ENCODE measurements at places on chromosomes 2 and 18.
A peak's percentile ranks its signal among the peaks of the same experiment; 100 is the strongest.

- no peak for DNase-seq
These were observed 156.3 kb downstream of the ZNF516 start for GRCh38 chr18:76338619-76339245.

DNA sequence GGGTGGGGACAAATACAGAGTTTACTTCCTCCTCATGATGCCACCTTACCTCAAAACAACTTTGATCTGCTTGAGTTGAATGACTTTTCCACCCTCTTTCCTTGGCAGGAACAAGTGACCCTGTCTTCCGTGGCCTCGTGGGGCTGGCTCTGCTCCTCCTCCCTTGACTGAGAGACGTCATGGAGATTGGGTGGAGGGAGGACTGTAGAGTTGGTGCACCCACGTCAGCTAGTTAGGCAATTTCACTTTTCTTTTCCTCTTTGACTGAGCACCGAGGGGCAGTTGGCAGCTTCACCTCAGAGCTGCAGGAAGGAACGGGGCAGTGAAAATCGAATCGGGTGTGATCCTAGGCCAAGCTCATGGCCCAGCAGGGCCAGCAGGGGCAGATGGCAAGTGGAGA, at the start of gene SP140:
SP140 (plus strand) TSS at position 251 of the 400 bp plus-strand sequence; CDS start at position 360, 109 bp downstream.
- no peak for DNase-seq

DNA sequence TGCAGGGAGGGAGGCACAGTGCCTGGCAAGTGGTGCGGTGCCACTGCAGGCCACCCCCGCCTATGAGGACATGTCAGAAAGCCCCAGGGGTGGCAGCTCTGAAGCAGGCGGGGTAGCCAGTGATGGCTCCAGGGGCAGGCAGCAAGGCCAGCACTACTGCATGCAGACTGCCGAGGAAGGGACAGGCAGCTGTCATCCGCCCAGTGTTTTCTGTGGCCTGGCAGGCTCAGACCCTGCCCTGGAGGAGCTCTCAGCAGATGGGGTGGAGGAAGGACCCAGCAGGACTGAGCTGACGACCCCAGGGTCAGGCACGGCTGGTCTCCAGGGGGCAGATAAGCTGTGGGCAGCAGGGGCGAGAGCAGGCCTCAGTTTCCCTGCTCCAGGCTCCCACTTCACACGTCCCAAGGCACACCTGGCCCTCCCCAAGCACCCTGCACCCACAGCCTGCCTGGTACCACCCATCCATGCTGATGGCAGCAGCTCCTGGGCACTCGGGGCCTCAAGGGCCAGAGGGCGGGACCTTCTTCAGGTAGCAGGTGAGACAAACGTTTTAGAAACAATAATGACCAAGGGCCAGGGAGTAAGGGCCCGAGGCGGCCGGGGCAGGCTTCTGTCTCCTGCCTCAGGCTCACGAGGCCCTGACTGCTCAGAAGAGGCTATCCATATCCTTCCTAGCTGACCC, 48.5 kb downstream of the HS6ST1 start:
- no peak for DNase-seq

GRCh38 chr2:104289651-104290565, 564.0 kb upstream of the POU3F3 start:
- no peak for DNase-seq

DNA sequence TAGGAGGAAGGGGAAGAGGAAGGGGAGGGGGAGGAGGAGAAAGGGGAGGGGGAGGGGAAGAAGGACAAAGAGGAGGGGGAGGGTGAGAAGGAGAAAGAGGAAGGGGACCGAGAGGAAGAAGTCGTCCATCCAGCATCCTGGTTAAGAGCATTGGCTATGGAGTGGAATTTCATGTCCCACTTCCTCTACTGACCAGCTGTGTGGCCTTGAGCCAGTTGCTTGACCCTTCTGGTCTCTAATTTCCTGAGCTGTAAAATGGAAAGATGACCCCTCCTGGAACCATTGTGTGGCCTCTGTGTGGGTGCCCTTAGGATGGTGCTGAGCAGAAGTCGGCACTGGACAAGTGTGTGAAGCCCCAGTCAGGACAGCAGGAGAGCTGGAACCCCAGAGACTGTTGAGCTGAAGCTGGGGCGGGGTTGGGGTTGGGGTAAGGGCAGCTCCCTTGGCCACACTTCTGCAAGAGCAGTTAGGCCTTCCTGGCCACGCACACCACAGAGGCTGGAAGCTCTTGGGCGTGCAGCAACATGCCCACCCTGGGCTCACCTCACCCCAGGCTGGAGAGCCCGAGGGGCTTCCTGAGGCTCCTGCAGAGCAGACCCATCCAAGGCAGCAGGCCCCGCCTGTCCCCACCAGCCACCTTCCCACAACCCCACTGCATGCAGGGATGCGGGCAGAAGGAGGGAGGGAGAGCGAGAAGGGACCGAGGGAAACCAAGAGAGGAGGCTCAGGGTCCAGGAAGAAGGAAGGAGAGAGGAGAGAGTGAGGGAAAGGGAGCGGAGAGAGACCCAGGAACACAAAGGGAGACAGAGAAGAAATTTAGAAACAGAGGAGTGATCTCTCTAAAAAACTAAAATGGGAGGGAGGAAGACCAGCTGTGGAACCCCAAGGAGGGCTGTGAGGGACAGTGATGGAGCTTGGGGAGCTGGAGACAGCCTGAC, 16.2 kb downstream of the ADRA2B start:
- no peak for DNase-seq

- no peak for DNase-seq
These were observed 6.2 kb upstream of the PLCL1 start for GRCh38 chr2:197798187-197798586.

GRCh38 chr2:209468846-209469245, 45.0 kb downstream of the MAP2 start:
- no peak for DNase-seq

- peak; percentile 64 for DNase-seq
These were observed 28.4 kb upstream of the PUM2 start for GRCh38 chr2:20378891-20379519.

GRCh38 chr18:811182-811891, 705 bp downstream of the YES1 start:
- DNase-seq: no peak

DNA sequence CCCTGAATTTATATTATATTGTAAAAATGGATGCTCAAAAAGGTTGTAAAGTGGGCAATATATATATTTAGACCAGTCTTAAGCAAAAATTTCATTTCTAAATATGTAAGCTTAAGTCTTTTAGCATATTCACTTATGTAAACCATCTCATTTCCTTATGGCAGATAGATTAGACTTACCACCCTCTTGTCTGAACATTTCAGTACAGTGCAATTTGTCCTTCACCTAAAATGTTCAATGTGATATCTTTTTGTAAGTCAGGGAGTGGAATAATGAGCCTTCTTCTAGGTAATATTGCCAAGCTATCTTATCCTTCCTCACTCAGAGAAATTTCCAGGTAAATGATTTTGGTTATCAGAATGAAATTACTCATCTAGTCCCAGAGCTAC, 92.3 kb downstream of the KLF7 start:
- DNase-seq: no peak

- DNase-seq: no peak
These were observed 153.5 kb upstream of the TPO start for GRCh38 chr2:1259746-1260145.

DNA sequence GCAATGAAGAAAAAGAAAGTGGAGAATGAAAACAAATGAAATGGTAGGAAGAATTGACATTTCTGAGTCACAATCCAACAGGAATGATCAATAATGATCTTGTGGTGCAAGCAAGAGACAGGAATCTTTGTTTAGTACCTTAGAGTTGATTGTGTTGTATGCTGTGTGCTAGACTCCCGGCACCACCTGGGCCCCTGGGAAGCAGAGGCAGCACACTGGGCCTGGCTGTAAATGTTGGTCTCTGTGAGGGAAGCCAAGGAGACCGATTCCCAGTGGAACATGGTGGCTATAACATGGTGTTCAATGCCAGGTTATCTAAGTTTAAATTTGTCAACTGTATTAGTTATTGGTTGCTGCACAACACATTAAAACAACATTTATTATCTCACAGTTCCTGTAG, 9.8 kb upstream of the CWC22 start:
- no peak for DNase-seq

DNA sequence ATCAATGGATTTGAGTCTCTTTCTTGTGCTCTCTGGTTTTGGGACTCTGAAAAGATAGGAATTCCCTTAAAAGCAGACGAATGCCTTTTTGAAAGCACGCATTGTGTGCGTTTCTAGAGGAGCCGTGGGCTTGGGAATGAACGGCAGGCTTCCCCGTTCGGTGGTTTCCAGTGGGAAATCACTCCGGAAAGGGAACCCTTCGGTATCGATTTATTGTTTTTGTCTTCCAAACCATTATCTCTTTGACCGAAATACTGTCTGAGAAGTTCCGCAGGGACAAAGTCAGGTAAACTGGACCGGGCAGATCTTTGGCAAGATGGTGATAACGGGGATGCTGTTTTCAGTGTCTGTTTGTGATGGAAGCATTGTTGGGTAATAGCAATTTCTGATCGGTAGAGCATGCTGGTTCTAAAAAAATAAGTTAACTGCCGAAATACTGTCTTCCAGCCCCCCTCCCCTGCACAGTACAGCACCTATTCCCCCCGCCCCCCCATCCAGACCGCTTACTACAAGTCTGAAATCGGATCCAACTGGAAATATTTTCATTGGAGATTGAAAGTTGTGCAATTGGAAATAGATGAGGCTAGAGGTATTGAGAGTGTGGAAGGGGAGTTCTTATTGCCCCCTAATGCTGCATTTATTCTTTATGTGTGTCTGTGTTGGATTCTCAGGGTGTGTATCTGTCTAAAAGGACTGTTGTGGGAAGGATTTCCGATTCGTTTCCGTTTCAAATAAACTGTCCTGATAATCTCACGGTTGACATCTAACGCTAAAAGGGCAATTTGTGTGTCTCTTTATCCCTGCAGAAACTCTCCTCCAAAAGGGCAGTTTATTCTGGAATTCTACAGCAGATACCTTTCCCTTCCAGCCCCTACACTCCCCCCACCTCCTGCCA, 635 bp downstream of the SETBP1 start:
- no peak for DNase-seq

- DNase-seq: peak; percentile 6
These were observed 140.6 kb downstream of the NETO1 start for GRCh38 chr18:72727038-72727655.

DNA sequence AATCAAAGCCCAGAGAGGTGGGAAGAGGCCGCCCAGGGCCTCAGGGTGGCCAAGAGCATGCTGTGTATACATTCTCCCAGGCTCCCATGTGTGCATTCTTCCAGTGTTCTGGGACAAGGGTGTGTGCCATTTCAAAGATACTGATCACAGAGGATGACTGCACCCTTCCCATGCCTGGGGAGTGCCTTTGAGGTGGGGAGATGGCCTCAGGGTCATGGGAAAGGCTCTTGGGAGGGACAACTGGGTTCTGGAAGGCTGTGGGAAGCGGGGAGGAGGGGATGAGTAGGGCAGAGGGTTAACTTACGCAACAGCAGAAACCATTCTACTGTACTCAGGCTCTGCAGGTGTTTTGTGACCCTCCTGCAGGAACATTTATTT, 40.9 kb downstream of the KLHL29 start:
- no peak for DNase-seq

- DNase-seq: no peak
These were observed 97.9 kb upstream of the TAF1B start for GRCh38 chr2:9745153-9745899.

- no peak for DNase-seq
These were observed 385.7 kb upstream of the MYT1L start for GRCh38 chr2:2716771-2717170.

DNA sequence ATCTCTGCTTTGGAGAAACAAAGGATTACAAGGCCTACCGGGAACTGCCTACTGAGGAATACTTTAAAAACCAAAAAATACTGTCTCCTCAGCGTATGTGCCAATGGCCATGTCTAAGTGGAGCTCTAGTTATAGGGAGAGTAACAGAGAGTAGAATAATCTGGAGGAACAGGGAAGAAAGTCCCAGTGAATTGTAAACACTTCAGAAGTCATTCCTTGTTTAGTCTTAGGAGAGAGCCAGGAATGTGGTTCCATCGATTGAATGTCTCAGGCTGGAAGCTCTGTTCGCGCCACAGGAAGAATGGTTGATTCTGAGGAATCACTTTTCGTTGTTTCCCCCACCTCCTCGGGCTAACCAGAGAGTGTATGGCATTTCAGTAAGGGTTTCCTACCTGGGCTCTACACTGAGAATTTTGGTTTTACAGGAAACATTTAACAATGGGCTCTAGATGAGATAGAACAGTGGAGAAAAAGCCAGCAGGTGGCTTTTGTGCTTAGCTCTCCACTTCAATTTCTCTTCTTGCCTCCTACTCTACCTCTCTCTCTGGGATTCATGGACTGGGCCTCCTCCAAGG, 88.7 kb downstream of the ACVR1 start:
- DNase-seq: no peak

DNA sequence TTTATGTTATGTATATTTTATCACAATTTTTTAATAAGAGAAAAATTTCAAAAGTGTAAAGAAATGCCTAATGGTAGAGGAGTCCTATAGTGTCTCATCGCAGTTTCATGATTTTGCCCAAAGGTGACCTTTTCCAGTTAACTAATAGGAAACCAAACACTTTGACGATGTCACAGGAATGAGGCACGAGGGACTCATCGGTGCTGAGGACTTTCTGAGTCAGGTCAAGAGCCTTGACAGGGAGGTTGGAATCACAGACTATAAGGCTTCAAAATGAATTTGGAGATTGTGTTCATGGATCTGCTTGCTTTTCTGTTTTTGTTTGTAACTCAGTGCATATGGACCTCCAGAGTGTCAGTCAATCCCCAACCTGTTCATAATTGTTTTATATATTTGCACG, 15.1 kb upstream of the RTTN start:
- no peak for DNase-seq

- DNase-seq: no peak
These were observed 49.9 kb upstream of the HS6ST1 start for GRCh38 chr2:128368437-128369107.

DNA sequence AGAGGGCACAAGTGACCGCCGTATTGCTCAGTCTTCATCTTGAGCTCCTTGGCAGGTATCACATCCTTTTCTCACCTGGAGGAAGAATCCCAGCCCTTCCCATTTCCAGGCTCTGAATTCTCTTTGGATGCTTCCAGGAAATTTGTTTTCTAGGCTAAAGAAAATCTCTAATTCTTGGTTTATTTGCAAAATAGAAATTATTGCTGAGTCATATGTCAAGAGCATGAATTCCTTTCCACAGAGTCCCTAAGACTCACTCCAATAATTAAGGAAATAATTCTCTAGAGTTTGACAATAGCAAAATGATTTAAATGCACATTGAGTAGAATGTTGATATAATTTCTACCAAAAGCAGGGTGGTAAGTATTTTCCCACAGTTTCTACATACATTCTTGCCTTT, 16.3 kb upstream of the CCDC68 start:
- no peak for DNase-seq

- DNase-seq: no peak
These were observed 109.6 kb upstream of the UNC80 start for GRCh38 chr2:209662021-209662420.

- no peak for DNase-seq
These were observed 35.1 kb upstream of the MPP4 start for GRCh38 chr2:201733544-201733943.

DNA sequence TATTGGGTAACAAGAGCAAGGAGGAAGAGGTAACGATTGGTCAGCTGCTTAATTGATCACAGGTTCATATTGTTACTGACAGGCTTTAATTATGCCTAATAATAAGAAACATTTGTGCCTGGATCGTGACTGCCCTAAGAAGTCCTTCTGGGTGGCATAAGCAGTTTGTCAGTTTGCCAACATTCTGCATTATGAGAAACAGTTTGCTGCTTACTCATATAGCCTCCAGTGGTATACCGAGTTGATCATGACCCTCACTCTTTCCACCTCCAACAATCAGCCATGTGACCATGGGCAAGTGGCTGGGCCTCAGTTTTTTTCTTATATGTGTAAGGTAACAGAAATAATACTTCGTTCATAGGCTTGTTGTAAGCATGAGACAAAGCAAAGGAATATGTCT, 96.6 kb upstream of the CABLES1 start:
- no peak for DNase-seq

GRCh38 chr2:240225131-240225530, 84.7 kb upstream of the OTOS start:
- DNase-seq: no peak

All from NCI-H2081 (cell line).